ENCODE measurements at places on chromosomes 7 and 10.
A peak's percentile ranks its signal among the peaks of the same experiment; 100 is the strongest.

DNA sequence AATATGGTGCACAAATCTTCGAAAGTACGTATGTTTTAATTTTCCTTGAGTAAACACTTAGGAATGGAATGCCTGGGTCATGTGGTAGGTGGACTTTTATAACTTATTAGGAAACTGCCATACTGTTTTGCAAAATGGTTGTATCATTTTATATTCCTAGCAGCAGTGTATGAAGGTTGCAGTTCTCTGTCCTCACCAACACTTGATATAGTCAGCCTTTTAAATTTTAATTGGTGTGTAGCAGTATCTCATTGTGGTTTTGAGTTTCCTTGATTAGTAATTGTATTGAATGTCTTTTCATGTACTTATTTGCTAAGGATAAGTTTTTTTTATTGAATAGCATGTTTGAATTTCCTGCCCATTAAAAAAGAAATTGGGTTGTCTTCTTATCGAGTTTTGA, 926 bp upstream of the PCBD1 start:
- no peak for DNase-seq

GRCh38 chr7:42742318-42742717, 169.6 kb downstream of the C7orf25 start:
- no peak for DNase-seq

- DNase-seq: no peak
Measured at GRCh38 chr10:26386781-26387180, 51.4 kb upstream of the APBB1IP start.

- no peak for DNase-seq
Measured at GRCh38 chr7:141986923-141987322, 8.8 kb upstream of the MGAM start.

GRCh38 chr10:78919181-78919966, 149.4 kb upstream of the ZMIZ1 start:
- no peak for DNase-seq

GRCh38 chr10:61063034-61063433, 119.0 kb upstream of the RHOBTB1 start:
- DNase-seq: no peak

GRCh38 chr10:114715171-114715670, 57.1 kb upstream of the ABLIM1 start:
- DNase-seq: no peak

GRCh38 chr10:30509508-30509907, 75.5 kb downstream of the MAP3K8 start:
- DNase-seq: no peak

DNA sequence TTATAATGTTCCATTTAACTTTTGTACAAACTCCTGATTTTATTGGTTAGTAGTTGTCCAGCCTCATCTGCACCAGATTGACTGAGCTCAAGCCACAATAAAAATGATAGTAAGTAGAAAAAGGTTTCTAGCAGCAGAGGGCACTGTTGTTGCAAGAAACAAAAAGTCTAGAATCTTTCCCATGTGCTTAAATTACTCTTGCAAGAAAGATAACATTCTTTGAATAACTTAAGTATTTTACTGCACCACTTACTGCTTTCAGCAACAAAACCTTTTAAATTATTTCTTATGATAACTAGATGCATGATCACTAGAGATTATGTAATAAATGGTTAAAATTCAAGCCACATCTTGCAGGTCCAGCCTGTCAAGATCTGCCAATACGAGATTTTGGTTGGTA, 27.0 kb downstream of the LMOD2 start:
- peak; percentile 77 for DNase-seq

GRCh38 chr7:344608-344994, 54.6 kb downstream of the FOXL3 start:
- DNase-seq: no peak

- DNase-seq: no peak
Measured at GRCh38 chr10:128664729-128665128, 538.5 kb upstream of the MKI67 start.

GRCh38 chr10:128470321-128470965, 344.2 kb upstream of the MKI67 start:
- no peak for DNase-seq

- peak; percentile 67 for DNase-seq
Measured at GRCh38 chr7:77434570-77435275, 18.6 kb upstream of the GSAP start.

DNA sequence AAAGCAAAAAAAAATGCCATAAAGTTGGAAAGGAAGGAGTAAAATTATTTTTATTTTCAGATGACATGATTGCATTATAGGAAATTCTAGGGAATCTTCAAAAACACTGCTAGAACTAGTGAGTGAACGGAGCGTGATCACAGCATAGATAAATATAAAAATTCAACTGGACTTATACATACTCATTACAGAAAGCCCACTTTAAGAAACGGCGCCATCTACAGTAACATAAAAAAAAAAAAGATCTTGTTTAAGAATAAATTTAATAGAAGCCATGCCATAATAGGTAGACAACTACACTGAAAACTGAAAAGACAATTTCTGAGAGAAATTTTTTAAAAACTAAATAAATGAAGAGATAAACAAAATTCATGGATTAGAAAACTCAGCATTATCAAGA, 623.1 kb upstream of the MGMT start:
- no peak for DNase-seq

GRCh38 chr10:88783724-88784123, 18.8 kb upstream of the LIPM start:
- DNase-seq: peak; percentile 77

DNA sequence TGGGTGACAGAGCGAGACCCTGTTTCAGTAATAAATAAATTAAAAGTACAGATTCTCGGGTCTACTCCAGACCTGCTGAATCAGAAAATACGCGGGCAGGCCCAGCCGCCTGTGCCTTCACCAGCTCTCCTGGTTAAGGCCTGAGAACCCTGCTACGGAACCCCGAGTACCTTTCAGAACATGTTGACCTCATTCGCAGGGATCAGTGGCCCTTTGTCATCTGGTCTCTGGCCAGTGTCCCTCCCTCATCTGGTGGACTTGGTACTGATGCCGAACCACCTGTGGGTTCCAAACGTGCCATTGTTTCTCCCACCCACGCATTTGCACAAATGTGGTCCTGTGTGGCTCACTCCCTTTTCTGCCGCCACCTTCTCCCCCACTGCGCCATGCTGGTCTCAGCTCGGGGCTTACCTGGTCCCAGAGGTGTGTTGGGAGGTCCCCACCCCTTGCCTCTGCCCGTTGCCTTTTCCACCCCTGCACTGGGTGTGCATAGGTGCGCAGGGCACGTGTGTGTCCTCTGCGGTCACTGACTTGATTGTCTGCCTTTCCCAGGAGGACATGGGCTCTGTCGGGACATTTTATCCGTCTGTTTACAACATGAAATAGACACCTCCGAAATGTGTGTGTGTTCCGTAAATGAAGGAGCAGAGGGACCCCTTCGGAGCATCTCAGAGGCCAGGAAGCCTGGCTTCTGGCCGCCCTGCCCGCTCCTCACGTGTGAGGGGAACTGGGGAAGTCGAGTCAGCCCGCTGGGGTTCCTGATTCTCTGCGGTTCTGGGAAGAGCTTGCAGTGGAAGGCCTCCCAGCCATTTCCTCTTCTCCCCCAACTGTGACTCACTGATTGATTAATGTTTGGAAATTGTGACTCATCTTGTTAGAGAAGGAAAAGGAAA, 135.2 kb downstream of the CUX1 start:
- peak; percentile 49 for DNase-seq

- no peak for DNase-seq
Measured at GRCh38 chr10:86200269-86200668, 166.3 kb downstream of the GRID1 start.

DNA sequence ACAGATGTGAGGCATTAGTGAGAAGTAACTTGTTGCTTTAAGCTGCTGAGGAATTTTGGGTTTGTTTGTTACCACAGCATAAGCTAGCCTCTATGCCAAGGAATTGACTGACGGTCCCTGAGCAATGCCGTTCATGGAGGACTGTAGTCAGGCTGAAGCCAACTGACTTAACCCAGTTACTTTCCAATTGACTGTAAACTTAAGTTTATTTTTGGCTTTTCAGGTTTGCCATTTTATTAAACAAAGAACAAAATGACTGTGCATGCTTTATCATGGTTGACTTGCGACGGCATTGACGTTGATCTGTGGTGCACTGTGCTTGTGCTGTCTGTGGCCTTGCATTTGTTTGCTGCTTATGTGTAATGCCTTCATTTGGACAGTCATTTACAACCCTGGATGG, 53.5 kb downstream of the DNAJB9 start:
- DNase-seq: no peak

DNA sequence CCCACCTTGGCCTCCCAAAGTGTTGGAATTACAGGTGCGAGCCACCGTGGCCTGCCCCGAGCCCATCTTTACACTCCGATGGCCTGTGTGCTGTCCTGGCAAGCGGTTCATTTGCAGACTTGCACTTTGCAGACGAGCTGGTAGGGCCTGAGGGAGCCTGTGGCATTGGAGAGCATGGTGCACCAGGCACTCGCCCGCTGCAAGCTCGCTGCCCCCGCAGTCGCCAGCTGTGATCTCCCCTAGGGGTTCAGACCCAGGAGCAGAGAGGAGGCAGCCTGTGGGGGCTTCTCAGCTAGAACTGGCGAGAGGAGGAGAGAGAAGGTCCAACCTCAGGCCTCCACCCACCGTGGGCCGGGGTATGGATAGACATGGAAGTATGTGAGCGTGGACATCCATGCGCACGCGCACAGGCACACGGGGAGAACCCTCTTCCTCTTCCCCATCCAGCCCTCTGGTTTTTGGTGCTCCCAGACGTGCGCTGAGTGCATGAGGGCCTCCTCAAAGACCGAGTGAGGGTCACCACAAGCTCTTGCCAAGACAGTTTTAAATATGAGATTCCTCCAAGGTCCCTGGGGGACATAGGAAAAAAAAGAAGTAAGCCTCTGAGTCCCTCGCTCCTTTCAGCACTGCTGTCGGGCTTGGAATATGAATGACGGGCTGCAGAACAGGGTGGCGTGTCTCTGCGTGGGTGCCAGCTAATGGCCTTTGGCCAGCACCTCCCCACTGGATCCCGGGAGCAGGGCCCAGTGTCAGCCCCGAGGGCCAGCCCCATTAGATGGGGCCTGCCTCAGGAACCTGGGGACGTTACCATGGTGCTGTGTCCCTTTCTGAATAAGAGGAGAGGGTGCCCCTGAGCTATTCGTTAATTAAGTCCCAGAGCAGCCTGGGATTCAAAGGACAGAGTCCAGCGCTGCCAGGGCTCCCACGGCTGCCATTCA, 15.1 kb upstream of the TTYH3 start:
- DNase-seq: no peak

GRCh38 chr10:119701861-119702260, 24.0 kb upstream of the INPP5F start:
- DNase-seq: no peak

GRCh38 chr7:159091041-159091440, 53.6 kb downstream of the VIPR2 start:
- DNase-seq: no peak

GRCh38 chr7:39432368-39432767, 133.8 kb upstream of the YAE1 start:
- DNase-seq: no peak

DNA sequence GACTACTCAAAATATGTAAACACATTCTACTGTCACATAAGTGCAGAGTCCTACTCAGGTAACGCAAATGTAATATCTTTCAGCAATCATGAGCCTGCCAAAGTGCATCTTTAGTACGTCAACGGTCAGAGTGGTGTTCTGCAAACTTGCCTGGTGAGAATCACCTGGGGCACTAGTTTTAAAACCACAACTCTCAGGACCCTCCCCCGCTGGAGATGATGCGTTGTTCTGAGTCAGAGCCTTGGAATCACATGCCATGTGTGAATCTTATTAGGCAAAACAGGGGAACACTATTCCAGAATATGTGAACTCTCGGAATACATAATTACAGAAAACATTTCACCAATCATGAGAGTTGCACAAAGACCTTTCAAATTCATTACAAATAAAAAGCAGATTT, 115.7 kb downstream of the TPK1 start:
- no peak for DNase-seq

DNA sequence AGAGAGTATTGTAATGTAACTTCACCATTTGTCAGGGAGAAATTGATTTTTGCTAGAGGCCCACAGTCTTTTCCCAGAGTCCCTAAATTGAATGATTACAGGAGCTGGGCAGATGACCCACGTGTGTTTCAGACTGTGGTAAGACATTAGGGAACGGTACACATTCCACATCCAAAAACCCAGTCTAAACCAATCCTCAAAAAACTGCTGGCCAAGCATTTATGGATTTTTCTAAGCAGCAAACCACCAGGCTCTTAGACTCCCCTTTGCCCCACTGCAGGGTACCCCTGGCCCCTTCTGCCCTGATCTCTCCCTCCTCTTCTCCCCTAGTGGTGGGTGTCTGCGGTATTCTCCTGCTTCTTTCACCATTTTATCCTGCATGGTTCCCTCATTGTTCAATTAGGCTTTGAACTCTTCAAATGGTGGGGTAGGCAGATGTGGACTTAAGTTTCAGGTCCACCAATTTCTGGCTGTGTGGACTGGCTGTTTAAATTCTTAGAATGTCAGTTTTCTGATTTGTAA, 135.5 kb upstream of the SORCS3 start:
- no peak for DNase-seq

DNA sequence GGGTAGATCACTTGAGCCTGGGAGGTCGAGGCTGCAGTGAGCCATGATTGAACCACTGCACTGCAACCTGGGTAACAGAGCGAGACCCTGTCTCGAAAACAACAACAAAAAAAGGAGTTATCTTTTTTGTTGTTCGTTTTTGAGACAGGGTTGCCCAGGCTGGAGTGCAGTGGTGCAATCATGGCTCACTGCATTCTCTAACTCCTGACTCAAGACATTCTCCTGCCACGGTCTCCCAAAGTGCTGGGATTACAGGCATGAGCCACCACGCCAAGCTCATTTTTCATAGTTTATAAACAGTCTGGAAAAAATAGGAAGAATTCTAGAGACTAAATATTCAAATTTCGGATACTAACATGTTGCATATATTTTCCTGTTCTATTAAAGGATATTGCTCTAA, 29.4 kb downstream of the SFXN4 start:
- DNase-seq: no peak

- no peak for DNase-seq
Measured at GRCh38 chr7:50283731-50284130, 20.8 kb upstream of the IKZF1 start.

DNA sequence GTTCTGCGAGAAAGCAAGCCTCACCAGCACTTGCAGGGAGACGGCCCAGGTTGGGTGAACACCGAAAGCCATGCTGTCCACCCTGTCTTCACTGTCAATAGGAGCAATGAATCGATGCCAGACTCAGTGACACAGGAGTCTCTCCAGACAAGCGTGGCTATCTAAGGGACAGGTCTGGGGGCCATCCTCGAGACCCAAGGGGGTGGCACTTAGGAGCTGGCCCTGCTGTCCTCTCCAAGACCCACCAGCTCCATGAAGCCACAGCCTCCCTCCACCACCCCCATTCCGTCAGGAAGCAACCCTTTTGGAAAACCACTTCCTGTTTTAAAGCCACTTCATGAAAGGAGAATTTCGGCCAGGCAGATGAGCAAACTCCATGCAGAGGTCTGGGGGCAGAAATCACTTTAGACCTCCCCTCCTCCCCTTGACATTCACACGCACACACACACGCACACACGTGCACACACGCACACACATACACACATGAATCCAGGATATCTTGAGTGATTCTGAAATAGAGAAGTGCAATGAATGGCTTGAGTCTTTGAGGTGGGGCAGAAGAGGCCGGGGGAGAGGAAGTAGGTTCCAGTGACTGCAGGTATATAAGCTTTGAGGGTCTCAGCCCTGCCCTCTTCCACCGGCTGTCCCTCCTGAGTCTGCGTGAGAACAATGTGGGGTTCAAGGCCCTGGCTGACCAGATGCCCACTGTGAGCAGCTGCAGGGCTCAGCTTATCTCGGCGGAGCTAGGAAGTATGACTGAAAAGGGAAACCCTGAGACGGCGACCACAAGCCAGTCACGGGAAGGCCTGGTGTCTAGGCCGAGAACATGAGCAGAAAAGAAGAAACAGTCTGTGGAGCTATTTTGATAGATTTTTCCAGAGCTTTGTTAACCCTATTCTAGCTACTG, 25.0 kb downstream of the RGS10 start:
- peak; percentile 46 for DNase-seq
